BJ (cell line): ENCODE measurements at places on chromosomes 6 and 20.

DNA sequence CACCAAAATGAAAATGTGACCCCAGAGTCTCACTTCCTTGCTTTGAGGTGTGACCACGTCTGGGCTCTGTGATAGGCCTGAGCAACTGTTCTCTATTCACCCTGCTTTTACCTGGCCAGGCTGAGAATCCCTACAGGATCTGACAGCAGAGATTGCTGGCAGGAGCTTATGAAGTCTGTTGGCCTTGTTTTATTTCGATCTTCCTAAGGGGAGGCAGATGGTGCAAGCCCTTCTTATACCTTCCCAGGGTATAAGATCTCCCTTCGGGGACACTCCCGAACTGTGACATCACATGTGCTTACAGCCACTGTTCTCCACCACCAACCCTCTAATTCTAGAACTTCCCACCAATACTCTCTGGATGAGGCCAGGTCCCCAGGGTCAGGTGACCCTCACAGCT is 26.8 kb downstream of the MYT1 start:
- DNase-seq: no peak

DNA sequence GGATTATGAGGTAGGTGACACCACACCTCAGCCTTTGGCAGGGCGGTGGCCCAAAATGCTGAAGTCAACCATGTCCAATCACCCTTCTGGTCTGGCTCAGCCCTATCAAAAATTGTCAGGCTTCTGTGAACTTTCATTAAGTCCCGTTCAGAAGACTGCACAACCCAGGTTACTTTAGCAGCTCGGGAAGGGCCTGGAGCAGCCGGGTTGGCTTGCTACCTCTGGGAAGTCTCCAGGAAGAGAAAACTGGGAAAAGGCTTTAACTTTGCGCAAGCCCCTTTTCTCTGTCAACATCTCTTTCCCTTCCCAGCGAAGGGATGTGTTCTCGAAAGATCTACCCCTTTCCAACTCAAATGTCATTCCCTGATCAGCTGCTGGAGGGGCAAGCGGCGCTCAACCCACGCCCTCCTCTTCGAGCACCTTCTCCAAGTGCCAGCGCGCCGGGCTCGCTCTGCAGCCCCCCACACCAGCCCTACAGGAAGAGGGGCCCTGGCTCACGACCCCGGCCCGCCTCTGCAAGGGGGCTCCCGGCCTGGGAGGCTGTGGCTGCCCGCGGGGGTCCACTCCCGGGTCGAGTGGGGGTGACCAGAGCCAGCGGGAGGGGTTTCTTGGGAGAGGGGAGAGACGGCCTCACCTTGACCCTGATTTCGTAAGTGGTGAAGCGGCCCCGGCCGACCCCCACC is 573 bp downstream of the SNX3 start:
- no peak for DNase-seq

DNA sequence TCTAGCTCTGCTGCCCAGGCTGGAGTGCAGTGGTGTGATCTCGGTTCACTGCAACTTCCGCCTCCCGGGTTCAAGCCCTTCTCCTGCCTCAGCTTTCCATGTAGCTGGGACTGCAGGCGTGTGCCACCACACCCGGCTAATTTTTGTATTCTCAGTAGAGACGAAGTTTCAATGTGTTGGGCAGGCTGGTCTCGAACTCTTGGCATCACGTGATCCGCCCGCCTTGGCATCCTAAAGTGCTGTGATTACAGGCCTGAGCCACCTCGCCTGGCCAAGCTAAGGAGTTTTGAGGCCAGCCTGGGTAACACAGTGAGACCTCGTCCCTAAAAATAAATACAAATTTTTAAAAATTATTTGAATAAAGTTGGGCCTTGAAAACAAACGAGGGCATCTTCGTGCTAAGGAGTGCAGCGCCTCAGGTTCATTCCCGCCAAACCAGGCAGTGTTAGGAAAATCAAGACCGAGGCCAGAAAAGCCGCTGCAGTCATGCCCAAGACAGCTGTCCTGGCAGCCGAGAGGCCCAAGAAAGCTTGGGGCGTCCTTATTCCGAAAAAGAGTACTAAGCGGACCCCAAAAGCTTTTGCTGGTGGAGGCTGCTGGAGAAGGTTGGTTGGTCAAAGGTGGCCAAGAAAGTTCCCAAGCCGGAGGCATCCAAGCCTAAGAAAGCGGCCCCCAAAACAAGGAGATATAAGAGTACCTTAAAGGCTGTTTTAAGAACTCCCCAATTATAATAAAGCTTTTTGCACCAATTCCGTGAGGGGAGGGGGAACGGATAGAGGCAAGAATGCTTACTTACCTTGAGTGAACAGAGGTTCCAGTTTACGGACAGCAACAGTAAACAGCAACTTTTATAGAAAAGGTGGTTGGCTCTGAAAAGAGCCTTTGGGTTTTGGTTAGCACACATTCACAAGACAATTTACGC is 109.0 kb downstream of the HFE start:
- DNase-seq: no peak

DNA sequence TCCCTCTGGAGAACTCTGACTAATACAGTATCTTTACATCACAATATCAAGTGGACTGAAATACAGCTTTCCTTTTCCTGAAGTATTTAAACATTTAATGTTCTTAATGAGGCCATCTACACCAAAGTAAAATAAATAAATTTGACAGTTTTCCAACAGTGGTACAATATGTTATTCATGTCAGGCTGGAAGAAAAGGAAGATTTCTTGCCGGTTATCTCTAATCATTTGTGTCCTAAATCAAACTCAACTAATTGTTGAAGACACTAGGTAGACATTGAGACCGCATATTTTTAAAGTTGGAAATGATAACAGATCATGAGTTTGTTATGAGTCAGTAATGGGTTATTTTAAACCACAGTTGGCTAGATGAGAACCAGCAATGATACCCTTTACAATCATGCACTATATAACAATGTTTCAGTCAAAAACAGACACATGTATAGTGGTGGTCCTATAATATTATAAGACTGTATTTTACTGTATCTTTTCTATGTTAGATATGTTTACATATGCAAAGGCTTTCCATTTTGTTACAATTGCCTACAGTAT is 241.6 kb downstream of the LMBRD1 start:
- no peak for DNase-seq

DNA sequence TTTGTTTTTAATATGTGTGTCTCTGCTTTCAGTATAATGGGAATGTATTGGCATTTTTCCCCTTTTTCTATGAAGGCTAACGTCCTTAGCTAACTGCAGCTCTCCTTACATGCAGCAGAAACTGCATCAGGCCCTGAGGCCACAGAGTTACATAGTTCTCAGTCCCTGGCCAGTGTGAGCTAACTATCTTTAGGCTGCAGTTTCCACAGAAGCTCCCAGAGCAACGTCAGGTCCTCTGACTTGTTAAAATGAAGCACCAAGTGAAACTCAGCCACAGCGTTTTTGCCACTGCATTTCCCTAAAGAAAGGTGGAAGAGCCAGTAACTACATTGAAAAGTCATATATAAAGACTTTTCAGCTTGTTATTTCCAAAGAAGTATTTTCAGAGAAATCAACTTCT is 244.7 kb downstream of the CBLN4 start:
- DNase-seq: no peak

DNA sequence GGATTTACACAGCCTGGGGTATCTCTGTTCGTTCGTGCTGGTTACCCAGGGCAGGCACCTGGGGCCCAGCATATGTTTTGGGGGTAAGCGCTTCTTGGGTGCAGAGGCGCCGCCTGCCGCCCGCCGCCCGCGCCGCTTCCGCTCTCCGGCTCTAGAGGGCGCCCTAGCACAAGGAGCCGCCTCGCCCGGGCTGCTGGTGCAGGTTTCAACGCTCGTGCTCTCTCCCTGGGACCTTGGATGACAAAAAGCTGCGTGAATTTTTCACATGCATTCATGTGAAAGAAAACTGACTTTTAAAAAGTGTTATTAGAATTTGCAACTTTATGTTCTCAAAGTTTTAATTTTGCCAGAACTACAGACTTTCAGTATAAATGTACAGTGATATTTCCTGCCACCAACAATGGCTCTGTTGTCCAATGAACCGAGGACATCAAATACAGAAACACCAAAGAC is 32.5 kb downstream of the PRR18 start:
- no peak for DNase-seq

DNA sequence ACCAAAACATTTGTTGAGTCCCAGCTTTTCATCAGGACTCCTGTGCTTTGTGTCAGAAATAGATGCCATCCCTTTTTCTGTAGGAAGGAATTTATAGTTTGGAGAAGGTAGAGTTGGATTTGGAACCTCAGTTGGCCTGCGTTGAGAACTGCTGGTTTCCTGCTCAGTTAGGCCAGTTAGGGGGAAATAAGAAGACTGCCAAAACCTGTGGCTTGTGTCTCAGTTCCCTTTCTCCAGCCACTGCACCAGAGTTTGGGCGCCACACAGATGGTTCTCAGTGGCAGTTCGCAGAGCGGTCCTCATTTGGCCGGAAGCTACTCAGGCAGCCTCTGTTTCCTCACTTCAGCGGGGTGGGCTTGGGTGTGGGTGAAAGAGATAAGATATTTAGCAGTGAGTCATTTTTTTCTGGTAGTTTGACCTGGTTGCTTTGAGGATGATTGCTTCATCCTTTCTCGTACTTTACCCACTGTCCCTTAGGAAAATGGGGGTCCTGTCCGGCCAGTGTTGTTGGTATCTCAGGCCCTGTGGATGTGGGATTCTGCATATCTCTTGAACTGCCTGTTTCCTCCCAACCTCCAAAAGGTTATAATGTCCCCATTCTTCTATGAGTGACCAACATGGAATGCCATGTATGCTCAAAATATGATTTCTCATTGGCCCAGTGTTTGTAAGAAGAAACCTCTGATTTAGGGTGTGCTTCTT is 53.7 kb downstream of the JARID2 start:
- DNase-seq: no peak

DNA sequence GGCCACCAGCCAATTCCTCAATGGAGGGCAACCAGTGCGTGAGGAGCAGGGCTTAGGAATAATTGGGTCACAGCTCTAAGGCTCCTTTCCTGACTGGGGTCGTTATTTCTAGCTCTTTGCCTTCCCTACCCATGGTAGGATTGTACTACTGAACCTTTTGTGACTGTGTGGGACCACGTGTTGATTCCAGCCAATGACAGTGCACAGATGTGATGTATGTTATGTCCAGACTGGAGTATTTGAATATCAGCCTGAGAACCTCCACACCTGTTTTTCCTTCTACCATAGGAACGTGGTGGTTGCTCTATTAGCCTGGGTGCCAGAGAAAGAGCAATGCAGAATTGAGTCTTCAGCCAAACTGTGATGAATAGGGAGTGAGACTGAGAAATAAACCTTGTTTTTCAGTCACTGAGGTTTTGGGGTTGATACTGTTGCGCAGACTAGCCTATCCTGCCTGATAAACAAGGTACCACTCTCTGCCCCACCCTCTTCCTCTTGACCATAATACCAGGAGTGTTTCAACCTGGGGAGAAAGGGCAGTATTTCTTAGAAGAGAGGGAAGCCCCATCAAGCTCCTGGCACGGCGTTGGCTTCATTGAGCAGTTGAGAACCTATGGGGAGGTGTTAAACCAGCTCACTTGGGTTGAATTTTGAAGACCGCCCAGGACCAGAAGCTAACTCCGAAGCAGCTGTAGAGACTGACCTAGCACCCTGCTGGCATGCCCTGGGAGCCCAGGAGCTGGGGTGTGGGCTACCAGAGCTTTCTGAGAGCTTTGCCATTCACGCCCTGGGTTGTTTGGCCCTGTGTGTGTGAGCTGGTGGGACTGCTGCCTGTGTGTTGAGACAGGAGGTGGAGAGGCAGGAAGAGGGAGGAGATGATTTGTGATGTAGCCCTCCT is 105.5 kb upstream of the BACH2 start:
- no peak for DNase-seq

DNA sequence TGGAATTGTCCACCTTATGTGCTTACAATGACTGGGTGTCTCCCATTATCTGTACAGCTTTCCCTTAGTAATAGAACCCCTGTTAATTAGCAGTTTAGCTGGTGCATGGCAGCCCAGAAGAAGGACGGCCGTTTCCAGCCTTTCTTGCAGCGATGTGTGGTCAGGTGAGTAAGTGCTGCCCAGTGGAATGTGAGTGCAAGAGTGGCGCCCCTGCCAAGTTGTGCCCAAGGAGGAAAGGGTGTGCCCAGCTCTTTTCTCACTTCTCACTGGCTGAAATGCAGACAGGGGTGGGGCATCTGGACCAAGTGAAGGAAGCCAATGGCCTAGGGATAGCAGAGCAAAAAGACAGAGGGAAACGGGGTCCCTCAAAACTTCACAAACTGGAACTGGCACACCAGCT is 296.8 kb downstream of the PREX1 start:
- no peak for DNase-seq

DNA sequence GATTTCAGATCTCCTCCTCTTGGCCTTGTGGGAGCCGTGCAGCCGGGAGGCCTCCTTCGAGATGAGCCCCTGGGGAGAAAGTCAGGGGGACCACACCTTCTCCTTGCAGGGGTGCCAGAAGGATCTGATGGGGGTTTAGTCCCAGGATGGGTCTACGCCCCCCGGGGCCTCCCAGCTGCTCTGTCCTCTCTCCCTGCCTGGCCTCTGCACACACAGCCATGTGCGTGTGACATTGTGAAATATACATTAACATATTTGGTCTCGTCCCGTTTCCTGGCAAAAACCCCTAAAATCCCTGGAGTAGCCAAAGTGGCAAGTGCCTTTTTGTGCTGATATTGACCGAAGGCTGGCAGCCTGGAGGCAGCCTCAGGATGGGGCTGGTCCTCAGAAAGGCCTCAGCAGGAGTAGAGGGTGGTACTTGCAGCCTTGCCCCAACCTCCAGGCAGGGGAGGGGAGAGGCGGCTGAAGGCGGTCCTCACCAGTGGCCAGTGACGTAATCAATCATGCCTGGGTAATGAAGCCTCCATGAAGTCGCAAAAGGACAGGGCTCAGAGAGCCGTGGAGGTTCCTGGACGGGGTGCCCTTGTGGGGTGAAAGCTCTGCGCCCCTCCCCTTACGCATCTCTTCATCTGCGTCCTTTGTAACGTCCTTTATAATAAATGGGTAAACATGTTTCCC is 5.1 kb upstream of the HELZ2 start:
- no peak for DNase-seq

DNA sequence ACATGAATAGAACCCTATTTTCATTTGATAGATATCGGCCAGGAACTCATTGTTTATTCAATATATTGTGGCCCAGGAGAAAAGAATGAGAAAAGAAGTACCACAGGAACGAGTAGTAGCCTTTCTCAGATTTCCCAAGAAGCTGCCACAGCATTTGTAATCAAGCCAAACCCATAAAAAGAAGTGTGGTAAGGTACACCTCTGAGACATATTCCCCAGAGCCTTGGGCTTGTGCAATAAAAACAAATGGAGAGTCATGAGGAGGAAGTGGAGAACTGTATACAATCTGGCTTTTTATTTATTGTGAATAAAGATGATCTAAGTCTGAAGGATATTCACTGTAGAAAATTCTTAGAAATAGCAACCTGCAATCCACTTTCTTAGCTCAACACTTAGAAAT is 36.7 kb downstream of the KIF6 start:
- DNase-seq: peak; percentile 44

- no peak for DNase-seq
Observed at GRCh38 chr20:34316196-34316814, 13.2 kb upstream of the AHCY start.

DNA sequence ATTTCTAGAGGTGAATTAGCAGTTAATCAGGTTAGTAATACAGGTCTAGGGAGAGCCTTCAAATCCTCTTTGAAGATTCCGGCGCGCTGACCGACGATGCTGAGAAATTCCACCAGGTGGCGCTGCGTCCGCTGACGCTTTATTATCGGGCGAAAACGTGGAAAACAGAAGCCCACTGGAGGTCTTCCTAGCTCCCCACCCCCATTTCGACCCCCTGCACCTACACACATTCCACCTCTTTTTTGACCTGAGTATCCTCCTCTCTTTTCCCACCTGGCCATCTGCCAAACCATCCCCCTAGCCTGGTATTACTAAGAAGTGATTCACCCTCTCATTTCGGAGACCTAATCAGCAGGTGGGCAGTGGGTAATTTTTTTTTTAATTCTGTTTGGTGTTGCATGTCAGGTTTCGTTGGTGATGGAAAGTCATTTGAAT is 65.4 kb upstream of the RIN2 start:
- DNase-seq: no peak
